GM13977 (cell line): ENCODE measurements at places on chromosomes 5 and 9.
A peak's percentile ranks its signal among the peaks of the same experiment; 100 is the strongest.

DNA sequence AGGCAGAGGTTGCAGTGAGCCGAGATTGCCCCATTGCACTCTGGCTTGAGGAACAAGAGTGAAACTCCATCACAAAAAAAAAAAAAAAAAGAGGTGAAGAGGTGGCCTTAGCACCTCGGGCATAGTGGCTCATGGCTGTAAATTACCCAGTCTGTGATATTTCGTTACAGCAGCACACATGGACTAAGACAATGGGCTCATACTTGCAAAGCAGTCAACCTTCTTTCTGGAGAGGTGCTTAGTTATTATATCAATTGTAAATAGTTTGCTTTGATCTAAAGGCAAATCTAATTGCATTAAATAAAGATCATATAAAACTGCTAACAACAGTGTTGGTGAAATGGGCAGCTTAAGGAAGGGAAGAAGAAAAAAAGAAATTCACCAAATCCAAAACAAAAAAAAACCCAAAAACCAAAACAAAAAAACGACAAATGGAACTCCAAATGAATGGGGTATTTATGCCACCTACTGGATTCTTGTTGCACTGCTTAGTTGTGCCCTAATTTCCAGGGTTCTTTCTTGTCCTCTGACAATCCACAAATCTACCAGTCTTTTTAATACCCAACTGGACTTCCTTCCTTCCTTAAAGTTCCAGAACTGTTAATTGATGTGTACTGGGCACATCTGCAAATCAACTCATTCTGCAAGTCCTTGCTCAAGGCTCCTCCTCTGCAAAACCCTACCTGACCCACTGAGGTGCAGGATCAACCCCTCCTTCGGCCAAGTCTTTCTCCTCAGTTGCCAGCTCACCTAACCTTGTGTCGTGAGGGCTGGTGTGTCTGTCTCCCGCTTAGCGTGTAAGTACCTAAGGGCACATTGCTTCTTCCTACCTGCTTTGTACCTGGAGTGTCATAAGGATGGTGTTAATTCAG is 35.0 kb upstream of the DMRT1 start:
- peak; percentile 62 for DNase-seq

DNA sequence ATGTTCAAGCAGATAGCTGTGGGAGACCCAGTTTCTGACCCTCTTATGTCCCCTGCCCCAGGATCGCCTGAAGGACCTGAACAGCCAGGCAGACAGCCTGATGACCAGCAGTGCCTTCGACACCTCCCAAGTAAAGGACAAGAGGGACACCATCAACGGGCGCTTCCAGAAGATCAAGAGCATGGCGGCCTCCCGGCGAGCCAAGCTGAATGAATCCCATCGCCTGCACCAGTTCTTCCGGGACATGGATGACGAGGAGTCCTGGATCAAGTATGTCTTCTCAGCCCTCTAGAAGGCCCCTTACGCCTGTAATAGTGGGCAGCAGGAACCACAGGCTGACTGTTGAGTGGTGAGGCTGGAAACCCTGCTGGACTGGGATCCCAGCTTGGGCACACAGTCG is 41.1 kb downstream of the DYNC2I2 start:
- DNase-seq: no peak

DNA sequence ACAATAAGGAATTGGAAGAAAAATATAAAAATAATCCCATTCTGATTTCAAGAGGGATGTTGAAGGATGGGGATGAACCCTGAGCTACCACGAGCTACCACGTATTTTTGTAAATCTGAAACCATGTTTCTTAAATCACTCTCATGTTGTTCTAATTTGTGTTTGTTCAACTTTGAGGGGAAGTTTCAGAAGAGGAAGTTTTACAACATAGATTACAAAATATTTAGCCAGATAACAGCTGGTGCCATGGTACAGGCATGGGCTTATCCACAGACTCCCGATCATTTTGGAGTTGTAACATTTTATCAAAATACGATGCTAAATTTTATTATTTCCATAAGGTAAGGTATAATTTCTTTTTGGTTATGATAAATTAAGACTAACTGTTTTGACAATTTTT is 15.2 kb downstream of the CCDC125 start:
- DNase-seq: no peak

GRCh38 chr9:132190966-132191365 is 29.1 kb downstream of the NTNG2 start:
- DNase-seq: no peak

DNA sequence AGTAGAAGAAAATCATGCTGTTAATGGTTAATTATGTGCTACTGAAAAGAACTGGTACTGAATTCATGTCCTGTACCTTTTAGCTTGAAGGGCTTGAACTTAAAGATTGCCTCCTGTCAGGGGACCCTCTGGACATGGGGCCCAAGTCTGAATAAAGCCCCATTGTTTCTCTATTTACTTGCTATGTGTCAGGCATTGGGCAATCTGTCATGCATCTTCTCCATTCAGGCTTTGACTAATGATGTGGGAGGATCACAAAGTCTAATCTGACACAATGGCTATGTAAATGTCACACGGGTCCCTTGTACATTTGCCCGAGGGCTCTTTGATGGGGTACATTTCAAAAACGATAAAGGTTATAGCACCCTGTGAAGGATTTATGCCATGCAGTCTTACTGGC is 64.0 kb upstream of the TUSC1 start:
- DNase-seq: no peak

DNA sequence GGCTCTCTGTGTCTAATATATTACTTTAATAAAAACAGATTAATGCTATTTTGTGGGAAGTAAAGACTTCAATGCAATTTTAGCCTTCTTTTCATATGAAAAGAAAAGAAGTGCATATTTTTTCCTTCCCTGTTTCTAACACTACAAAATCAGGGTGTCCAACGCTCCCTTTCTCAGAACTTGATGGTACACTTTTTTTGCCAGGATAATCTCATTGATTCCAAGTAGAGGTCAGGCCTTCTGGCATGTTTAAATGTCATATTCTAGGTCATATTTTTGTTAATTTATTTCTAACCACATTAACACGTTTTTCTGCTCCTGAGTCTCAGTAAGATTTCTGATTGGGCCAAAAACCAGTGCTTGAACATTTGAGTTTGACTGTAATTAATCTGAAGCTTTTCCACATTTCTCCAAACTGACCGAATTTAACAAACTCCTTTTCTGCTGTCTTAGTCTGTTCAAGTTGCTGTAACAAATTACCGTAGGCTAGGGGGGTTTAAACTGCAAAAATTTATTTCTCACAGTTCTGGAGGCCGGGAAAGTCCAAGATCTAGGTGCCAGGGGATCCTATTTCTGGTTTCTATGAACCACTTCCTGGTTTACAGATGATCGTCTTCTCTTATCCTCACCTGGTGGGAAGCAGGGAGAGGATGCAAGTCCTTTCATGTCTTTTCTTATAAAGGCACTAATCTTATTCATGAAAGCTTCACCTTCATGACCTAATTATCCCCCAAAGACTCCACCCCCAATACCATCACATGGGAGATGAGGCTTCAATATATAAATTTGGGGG is 63.2 kb upstream of the ELL2 start:
- DNase-seq: no peak

GRCh38 chr5:112560371-112560770 is 141.3 kb upstream of the EPB41L4A start:
- no peak for DNase-seq

GRCh38 chr5:53820802-53821171 is 260.3 kb downstream of the NDUFS4 start:
- DNase-seq: peak; percentile 31

DNA sequence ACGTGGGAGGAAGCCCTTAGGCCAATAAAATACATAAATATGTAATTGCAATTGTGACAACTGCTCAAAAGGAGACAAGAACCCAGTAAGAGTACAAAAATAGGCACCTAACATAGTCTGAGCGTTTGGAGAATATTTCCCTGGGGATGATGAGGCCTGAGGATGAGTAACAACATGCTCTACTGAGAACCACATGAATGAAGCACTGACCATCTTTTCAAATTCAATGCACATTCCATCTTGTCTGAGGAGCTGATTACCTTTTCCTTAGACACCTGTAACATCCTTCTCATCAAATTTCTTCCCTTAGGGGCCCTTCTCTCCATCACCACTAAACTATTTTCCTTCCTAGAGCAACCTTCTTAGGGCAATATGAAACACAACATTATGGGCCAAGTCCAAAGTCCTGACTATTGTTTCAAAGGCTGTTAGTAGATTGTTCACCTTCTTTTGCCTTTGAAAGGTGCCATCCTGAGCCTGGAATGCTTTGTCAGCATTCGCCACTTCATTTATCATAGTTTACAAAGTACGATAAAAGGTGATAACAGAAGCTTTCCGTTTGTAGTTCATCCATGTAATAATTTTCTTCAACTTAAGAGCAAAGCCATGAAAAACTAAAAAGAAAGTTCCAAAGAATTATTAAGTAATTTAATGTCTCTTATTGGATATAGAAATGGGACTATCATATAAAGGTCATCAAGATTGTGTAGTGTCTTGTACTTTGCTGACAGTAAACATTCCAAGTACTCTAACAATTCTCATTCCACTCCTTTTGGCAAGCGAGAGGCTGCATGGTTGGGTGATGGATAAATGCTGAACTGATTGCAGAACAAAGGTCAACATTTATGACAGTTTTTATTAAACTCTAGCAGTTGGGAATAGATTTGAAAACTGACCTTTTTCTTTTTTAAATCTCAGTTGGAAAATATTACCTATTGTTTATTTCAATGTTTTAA is 471.3 kb downstream of the PDE4D start:
- DNase-seq: no peak

DNA sequence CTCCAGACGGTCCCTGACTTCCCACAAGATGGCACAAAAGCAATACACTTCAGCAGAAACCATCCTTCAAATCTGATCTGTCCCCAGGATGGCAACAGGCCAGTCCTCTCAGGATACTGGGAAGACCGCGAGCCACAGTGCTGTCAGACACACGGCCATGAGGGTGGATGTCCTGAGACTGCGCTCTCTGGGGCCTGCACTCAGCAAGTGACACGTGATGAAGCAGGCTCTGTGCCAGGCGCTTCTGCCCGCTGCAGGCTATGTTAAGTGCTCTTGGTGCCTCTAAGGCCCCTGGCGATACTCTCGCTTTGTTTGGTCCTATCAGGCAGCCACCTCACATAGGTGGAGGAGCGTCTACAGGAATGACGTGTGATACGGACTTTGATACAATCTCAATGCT is 7.1 kb downstream of the BRD9 start:
- DNase-seq: peak; percentile 13

DNA sequence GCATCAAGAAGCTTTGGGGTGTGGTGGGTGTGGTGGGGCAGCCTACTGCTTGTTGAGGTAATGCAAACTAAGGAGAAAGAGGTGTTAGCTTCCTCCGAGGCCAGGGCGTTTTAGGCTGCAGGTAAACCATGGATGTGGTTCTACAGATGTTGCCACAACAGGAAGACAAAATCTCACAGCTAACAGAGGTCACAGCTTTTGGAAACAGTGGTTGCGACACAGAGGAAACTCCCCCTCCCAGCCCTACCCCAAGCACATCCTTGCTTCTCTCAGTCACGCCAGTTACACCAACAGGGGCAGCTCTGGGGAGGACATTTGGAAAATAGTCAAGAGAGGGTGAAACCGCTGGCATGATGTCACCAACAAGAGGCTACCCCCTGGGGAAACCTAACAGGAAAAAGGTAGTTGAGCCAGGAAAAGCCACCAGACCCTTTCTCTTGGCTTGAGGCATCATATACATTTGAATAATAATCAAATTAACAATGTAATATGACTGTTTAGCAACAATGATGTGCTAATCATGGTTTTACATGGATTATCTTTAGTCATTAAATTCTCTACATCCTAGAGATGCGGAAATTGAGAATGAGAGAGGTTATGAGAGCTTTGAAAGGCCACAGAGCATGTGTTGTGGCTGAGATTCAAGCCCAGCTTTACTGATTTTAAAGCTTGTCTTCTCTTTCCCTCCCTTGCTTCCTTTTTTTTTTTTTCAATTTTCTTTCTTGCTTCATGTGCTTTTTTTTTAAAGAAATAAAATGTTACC is 82.2 kb upstream of the IL12B start:
- DNase-seq: no peak

DNA sequence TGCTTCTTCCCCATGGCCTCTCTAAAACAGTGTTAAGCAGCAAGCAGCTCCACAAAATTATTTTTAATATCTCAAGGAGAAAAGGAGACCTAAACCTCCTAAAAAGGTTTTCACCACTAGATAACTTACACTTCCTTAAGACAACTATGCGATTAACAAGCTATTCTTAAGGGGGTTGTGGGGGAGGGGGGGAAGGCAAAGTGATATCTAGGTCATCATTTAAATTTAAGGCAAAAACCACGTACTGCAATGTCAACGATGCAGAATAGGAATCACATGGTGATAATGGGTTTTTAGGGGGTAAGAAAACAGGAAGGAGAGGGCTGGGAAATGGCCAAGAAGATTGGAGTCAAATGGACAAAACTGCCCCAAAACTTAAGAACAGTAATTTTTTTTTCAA is 32.6 kb downstream of the CSNK1A1 start:
- no peak for DNase-seq

DNA sequence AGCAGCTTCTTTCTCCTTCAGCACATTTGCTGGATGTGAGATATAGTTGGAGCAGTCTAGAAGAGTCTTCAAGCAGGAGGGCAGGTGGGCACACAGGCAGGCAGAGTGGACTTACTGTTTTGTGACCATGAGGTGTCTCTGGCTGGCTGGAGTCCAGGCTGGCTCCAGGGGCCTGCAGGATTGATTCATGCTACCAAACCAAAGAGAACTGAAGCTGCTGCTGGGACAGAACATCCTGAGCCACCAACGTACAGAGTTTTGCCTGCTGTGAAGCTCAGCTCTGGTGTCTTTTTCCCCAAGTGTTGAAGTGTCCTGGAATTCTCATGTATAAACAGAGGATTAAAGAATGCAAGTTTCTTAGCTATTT is 45.7 kb downstream of the CYSTM1 start:
- no peak for DNase-seq
